Smooth muscle cell of the brain vasculature (primary cell): ENCODE measurements at places on chromosomes 1 and 21.

DNA sequence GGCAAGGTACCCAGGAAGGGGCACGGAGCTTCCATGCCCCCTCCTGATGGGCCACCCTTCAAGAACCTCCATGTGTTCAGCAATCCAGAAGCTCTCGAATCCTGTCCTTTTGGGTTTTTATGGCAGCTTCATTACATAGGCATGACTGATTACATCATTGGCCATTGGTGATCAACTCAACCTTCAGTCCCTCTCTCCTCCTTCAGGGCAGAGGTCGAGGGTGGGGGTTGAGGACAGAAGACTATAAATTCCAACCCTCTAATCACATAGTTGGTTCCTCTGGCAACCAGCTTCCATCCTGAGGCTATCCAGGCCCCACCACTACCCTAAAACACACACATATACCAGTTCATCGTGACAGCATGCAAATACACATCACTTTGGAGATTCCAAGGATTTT is 135.7 kb downstream of the ZNF281 start:
- no peak for DNase-seq

DNA sequence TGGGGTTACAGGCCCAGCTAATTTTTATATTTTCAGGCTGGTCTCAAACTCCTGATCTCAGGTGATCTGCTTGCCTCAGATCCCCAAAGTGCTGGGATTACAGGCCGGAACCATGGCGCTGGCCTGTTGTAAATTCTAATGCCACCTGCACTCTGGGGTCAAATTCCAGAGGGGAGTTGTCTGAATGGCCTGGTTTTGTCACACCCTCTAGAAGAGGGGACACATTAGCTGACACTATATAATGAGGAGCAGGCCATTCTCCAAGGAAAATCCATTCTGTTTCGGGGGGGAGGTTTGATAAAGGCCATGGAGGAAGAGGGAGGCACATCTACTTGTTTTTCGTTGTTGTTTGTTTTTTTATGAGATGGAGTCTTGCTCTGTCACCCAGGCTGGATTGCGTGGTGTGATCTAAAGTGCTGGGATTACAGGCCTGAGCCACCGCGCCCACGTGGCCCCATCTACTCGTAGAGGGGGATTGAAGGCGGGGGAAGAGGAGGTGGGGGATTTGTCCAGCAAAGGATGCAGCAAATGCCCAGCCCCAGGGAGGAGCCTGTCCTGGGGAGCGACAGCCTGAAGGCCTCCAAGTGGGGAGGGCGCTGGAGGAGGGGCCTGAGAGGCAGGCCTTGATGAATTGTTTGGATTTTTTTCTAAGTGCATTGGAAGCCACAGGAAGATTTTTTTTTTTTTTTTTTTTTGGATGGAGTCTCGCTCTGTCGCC is 78.4 kb upstream of the SLC45A1 start:
- DNase-seq, result no peak

GRCh38 chr1:25569597-25570396 is 26.4 kb downstream of the LDLRAP1 start:
- no peak for DNase-seq

DNA sequence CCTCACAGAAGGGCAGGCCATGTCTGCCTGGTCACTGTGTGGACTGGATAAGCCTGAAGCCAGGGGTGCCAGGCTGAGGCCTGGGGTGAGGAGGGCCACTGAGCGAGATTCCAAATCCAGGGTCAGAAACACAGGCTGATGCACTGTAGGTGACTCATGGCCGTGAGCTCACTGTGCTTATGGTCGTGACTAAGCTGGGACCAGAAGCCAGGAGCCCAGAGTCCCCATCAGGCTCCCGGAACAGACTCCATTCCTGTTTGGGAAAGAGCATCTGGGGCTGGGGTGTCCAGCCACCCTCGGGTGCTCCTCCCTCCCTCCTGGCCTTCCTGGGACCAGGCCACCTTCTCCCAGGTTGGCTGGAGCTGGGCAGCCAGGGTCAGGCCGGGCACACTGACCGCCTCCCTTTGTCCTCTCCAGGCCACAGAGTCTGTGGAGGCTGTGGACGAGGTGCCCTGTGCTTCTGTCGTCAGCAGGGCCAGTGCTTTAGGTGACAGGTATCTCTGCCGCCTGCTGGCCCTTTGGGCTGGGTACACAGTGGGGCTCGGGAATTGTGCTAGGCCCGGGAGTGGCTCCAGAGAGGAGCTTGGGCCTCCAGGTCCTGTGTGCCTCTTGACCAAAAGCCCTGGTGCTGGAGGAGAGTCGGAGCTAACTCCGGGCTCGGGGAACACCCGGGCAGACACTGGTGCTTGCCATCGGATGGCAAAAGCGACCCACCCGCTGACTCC is 36.7 kb downstream of the AJAP1 start:
- DNase-seq, result no peak

GRCh38 chr1:155694167-155694566 is 5.3 kb downstream of the DAP3 start:
- no peak for DNase-seq

DNA sequence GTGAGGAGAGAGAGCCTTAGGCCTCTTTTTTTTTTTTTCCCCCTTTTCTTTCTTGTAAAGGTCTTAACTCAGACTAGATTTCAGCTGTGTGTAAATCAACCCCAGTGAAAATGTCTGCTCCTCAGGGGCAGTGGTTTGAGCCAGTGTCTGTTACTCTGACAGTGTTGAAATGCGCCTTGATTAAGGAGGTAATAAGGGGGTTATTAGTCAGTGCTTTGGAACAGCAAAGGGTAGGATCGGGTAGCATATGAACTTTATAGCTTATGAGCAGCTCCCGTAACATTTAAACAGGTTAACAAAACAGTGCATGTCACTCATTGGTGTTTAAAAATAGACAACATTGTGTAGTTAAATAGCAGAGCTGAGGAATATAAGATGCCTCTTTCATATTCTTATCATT is 10.3 kb downstream of the UTP11 start:
- no peak for DNase-seq

DNA sequence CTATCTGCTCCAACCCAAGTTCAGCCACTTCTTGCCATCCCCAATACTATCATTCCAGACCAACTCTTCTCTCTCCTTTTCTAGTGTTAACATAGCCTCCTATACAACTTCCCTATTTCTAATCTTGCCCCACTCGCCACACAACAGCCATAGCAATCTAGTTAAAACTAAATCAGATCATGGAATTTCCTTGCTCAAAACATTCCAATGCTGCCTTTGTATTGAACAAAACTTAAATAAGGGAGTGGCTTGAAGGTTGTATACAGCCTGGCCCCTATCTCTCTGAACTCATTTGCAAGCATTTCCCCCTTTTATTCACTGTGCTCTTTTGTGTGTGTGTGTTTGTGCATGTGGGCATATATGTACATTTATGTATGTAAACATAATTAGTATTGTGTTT is 118.1 kb upstream of the SGIP1 start:
- no peak for DNase-seq

DNA sequence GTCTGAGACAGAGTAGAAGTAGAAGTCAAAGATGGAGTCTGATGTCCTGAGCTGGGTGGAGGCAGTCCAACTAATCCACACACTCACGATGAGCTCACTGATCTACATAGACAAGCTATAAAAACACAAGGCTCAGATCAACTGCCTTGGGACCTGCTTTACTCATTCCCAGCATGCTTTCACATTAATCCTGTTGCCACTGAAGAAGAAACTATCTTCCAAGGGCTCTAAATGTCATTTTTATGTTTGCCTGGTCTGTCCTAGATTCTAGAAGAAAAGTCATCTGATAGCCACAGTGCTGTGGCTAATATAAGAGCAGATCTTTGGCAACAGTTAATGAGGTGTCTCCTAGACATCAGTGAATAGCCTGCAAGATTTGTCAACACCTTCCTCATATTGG is 522.7 kb downstream of the NUF2 start:
- no peak for DNase-seq

GRCh38 chr1:228848406-228848805 is 113.1 kb downstream of the RHOU start:
- DNase-seq, result no peak

- no peak for DNase-seq
Observed at GRCh38 chr1:4621646-4622045, 32.8 kb upstream of the AJAP1 start.

- DNase-seq, result no peak
Observed at GRCh38 chr1:232923739-232924386, 26.5 kb upstream of the NTPCR start.

DNA sequence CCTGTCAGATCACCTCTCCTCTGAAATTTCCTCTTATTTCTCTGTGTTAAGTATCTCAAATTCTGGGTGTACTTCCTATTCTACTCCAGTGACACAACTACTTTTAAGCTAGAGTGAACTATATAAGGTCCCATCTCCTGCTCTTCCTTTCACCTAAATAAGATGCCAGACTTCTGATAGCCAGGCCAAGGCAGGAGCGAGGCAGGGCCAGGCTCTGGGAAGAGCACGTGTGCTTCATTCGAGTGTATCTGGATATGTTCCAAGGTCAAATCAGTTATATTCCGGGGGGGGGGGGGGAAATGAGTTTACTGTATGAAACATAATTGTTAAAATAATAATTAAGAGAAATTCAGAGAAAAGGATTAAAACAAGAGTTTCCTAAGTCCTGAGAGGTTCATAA is 60.1 kb downstream of the LRRC71 start:
- no peak for DNase-seq

- DNase-seq, result no peak
Observed at GRCh38 chr1:207849646-207850045, 61.3 kb downstream of the CD34 start.

GRCh38 chr21:41439248-41439647 is 13.2 kb downstream of the MX1 start:
- DNase-seq, result no peak

GRCh38 chr1:34977210-34977471 is 8.0 kb downstream of the TMEM35B start:
- no peak for DNase-seq

GRCh38 chr21:45479691-45480675 is 62.3 kb downstream of the SLC19A1 start:
- no peak for DNase-seq

DNA sequence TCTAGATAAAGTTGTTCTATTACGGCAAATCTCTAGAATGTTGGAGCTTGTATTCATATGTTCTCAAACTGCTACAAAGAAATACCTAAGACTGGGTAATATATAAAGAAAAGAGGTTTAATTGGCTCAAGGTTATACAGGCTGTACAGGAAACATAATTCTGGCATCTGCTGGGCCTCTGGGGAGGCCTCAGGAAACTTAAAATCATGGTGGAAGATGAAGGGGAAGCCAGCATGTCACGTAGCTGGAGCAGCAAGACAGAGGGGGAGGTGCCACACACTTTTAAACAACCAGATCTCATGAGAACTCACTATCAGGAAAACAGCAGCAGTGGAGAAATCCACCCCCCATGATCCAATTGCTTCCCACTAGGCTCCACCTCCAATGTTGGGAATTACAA is 390.4 kb upstream of the ADGRL4 start:
- DNase-seq, result no peak

DNA sequence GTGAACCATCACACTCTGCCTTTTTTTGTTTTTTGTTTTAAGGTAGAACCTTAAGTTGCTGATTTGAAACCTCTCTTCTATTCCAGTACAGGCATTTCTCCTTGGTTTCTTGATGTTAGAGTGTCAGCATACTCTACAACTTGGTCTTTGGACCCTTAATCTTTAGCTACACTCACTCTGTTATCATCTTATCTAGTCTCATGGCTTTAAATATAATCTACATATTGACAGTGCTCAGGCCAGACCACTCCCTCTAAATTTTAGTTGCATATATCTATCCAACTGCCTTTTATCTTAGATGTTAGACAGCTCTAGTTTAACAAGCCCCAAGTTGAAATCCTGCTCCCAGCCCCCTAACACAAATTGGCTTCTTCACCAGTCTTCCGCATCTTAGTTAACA is 22.1 kb downstream of the NME7 start:
- DNase-seq, result no peak

DNA sequence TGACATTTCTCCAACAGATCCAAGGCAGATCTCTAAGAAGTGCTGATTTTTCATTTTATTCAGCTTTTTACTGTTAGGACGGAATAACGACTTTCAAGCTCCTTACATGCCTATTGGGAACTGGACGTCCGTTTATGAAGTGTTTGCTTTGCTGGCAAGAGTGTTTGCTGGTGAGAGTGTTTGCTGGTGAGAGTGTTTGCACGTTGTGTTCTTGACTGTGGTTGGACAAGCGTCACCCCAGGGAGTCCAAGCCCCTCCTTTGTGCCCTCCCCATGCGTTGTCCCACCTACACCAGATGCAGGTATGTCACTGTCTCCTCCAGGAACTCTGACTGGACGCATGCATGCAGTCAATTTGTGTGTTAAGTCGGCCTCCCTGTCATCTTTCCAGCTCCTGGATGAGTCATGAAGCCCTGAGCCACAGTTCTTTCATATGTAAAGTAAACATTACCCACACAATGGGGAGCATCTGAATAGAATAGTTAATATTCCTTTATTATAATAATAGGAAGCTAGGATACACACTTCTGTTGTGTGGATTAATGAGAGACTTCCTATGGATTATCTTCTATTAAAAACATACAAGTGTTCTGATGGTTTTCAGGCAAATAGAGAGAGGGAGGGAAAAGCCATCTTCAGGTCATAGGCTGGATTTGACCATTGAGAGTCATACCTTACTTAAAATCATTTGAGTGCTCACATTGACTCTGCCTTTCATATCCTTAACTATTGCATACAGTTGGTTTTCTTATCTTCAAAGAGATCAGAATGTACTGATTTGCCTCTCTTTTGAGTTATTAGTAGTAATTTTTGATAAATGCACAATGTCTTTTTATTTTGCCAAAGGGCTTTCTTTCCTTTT is 119.2 kb downstream of the GALNT2 start:
- peak; percentile 70 for DNase-seq

GRCh38 chr1:14871218-14871970 is 272.9 kb downstream of the KAZN start:
- DNase-seq, result no peak

- no peak for DNase-seq
Observed at GRCh38 chr1:110087812-110088738, 17.6 kb upstream of the ALX3 start.

- no peak for DNase-seq
Observed at GRCh38 chr1:25556791-25557476, 13.5 kb downstream of the LDLRAP1 start.

GRCh38 chr21:18265944-18266343 is 21.3 kb downstream of the CHODL start:
- DNase-seq, result no peak

GRCh38 chr1:25971066-25971810 is 26.6 kb downstream of the PAFAH2 start:
- no peak for DNase-seq

GRCh38 chr1:110504226-110504625 is 14.7 kb downstream of the KCNA10 start:
- no peak for DNase-seq
